Right atrium auricular region (tissue), 2 donors: ENCODE measurements at places on chromosomes 7 and 10.

DNA sequence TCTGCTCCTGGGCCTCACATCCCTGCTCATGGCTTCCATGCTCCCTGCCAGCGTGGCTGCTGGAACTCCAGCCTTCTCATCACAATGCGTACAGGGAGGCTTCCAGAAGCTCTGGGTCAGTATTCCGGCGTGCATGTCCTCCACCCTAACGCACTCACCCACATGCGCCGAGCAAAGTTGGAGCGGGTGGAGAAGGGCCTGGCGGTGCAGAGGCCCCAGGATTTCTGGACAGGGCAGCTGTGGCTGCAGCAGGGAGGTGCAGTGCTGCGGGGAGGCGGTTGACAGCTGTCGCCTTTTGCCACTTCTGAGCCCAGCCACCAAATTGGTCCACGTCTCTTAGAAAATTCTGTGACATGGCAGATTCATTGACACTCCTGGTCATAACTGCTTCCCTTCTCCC, 33.6 kb upstream of the FAM20C start:
- no peaks in the 10 kb centered on the region for H3K36me3 ChIP-seq
- no peak overlapping the region for H3K4me3 ChIP-seq
- no peak overlapping the region for H3K27ac ChIP-seq
- no peak for DNase-seq
- no peaks in the 10 kb centered on the region for H3K27me3 ChIP-seq

- H3K4me1 ChIP-seq = no peaks in the 10 kb centered on the region
- no peak overlapping the region for H3K4me3 ChIP-seq
- H3K27ac ChIP-seq = no peak overlapping the region
These were observed 43.5 kb downstream of the VTI1A start for GRCh38 chr10:112490545-112490944.

DNA sequence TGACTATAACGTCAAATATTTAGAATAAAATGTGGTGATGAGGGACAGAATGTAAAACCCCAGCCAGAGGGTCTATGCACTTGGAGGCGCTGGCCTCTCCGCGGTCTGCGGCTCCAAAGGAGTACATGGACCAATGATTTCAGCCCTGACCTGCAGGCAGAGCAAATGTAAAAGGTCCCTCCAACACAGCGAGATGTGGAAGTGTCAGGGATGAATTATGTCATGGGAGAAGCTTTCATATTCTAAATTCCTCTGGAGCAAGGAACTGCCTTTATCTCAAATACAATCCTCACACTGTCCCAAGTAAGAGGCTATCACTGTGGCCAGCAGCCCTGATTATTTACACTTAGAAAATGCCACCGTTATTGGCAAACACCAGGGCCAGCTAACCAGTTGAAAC, 139.4 kb downstream of the GFRA1 start:
- H3K27me3 ChIP-seq = no peaks in the 10 kb centered on the region

GRCh38 chr7:45239486-45239885, 81.9 kb downstream of the RAMP3 start:
- no peak overlapping the region for H3K4me3 ChIP-seq
- peak; percentile 56 for DNase-seq
- H3K27ac ChIP-seq = peak overlapping the region; percentile 33
- H3K4me1 ChIP-seq = no peaks in the 10 kb centered on the region

- H3K27me3 ChIP-seq = no peaks in the 10 kb centered on the region
- H3K36me3 ChIP-seq = no peaks in the 10 kb centered on the region
- H3K4me3 ChIP-seq = no peak overlapping the region
- no peak for DNase-seq
- no peak overlapping the region for H3K27ac ChIP-seq
- no peaks in the 10 kb centered on the region for H3K4me1 ChIP-seq
These were observed 13.0 kb downstream of the MIOS start for GRCh38 chr7:7579638-7580037.

- H3K4me3 ChIP-seq = peak overlapping the region; percentile 70
- no peak for DNase-seq
These were observed 58.7 kb upstream of the COMTD1 start for GRCh38 chr10:75294518-75294865.

GRCh38 chr7:88115816-88116215, 104.0 kb downstream of the SRI start:
- DNase-seq = no peak
- H3K27me3 ChIP-seq = no peaks in the 10 kb centered on the region
- no peaks in the 10 kb centered on the region for H3K36me3 ChIP-seq
- no peak overlapping the region for H3K27ac ChIP-seq

DNA sequence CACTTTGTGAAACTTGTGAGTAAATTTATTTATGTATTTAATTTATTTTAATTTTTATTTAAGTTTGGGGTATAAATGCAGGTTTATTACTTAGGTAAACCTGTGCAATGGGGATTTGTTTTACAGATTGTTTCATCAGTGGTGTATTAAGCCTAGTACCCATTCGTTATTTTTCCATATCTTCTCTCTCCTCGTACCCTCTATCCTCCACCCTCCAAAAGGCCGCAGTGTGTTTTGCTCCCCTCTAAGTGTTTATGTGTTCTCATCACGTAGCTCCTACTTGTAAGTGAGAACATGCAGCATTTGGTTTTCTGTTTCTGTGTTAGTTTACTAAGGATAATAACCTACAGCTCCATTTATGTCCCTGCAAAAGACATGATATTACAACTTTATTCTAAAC, 145.4 kb upstream of the SMIM30 start:
- H3K27ac ChIP-seq = no peak overlapping the region
- H3K4me1 ChIP-seq = no peaks in the 10 kb centered on the region
- H3K36me3 ChIP-seq = no peaks in the 10 kb centered on the region
- no peaks in the 10 kb centered on the region for H3K27me3 ChIP-seq
- no peak overlapping the region for H3K4me3 ChIP-seq

DNA sequence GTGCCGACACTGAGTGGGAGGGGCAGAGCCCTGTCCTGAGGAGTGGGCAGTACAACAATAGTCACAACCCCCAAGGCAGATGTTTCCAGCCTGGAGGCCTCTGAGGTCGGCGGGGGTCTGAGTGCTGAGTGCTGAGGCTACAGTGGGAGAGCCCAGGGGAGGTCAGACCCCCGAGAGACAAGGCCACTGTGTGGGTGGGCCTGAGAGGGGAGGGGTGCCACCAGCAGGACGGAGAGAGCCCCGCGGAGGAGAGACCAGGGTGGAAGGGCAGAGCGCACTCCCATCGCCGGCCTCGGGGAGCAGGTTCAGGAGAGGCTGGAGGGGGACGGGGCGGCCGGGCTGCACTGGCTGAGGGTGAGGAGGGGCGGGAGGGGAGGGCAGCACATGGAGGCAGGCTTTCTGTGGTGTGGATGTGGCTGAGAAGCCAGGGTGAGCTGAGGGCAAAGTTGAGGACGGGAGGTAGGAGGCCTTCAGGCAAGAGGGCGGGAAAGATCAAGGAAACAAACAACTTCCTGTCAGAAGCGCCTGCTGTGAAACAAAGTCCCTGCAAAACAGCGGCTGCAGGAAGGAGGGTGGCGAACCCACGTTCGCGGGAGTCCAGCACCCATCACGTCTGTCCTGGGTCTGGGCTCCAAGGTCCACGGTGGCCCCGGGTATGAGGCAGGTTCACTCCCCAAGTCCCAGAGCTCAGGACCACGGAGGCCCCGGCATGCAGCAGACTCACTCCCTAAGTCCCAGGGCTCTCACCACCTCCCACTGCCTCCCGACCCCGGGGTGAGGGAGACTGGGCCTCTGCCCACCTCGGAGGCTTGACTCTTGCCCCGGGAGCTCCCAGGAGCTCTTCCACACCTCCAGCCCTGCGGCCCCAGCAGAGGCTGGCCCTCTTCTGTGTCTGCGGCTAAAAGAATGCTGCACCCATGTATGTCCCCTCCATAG, 76.8 kb upstream of the NKX6-2 start:
- H3K4me1 ChIP-seq = no peaks in the 10 kb centered on the region
- H3K36me3 ChIP-seq = no peaks in the 10 kb centered on the region

DNA sequence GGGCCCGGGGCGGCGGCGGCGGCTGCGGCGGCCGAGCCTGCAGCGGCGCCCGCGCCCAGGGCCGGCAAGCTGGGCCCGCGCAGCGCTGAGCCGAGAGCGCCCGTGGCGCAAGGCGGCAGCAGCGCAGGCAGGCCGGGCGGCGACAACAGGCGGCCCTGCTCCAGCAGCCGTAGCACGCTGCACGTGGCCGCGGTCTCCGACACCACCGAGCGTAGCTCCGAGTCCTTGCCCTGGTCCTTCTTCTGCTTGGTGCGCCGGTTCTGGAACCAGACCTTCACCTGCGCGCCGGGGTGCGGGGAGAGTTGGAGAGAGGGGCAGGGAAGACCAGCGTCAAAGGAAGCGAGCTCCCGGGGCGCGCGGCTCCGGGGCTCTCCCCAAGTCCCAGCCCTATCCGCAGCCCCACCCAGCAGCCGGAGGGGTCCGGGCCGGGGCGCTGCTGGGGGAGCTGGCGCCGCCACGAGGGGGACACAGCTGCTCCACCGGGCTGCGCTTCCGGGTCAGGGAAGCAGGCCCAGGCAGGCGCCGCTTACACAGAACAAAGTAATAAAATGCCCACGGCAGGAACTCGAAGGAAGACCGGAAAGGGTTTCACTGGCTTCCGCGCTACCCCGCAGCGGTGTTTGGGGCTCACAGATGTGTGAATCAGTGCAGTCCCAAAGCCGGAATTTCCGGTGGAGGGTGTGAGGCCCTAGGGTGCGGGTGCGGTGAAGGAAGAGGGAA, 3.6 kb downstream of the VAX1 start:
- no peak overlapping the region for H3K4me3 ChIP-seq
- H3K27ac ChIP-seq = no peak overlapping the region
- H3K27me3 ChIP-seq = peaks cover 34% of the 10 kb centered on the region
- H3K4me1 ChIP-seq = peaks cover 58% of the 10 kb centered on the region
- H3K36me3 ChIP-seq = no peaks in the 10 kb centered on the region

DNA sequence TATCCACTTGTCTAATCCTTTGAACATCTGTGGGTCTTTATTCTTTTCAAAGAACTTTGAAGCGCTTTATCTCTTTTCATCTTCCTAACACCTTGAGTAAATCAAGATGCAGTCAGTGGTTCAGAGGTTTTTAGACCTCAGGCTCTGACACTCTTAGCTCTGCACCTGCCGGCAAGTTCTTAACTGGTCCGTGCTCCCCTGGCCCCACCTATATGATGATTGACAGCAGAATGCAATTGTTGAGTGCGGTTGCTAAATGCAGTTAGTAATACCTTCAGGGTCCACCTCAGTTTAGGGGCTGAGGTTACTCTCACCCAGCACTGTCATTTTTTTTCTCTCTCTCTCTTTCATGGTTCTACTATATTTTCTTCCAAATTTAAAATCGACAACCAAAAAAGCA, 854.2 kb upstream of the AUTS2 start:
- no peaks in the 10 kb centered on the region for H3K27me3 ChIP-seq
- no peaks in the 10 kb centered on the region for H3K36me3 ChIP-seq
- no peak for DNase-seq
- H3K4me3 ChIP-seq = no peak overlapping the region
- no peaks in the 10 kb centered on the region for H3K4me1 ChIP-seq
- no peak overlapping the region for H3K27ac ChIP-seq

- H3K27ac ChIP-seq = no peak overlapping the region
- no peaks in the 10 kb centered on the region for H3K36me3 ChIP-seq
- H3K4me1 ChIP-seq = no peaks in the 10 kb centered on the region
- H3K27me3 ChIP-seq = no peaks in the 10 kb centered on the region
These were observed 41.3 kb upstream of the AOAH start for GRCh38 chr7:36765605-36766004.

DNA sequence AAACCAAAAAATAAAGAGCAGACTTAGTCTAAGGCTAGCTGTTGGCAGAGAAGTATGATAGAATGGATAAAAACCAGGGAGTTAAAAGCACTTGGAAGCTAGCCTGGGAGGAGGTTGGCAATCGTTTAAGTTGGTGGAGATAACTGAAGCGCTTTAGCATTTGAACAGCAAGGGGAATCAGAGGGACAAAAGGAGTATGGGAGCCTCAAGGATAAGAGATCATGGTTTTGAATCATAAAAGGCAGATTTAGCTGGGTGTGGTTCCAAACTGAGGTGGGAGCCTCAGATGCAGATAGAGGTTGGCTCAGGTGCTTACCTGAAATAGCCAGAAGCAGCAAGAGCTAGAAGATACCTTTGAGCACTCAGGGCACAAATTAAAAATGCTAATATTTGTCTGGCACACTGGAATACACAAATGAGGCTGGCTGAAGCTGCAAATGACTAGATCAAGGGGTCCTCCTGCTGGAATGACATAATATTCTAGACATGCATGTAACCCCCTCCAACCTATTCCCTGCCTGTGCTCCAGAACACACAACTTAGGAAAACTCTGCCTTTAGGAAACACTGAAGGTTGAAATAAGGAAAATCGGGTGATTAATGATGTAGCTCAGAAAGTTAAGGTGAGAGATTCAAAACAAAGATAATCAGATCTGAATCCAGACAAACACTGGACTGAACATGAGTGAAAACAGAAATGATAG, 372.3 kb upstream of the LRRN3 start:
- H3K4me1 ChIP-seq = no peaks in the 10 kb centered on the region
- no peak overlapping the region for H3K27ac ChIP-seq

- no peaks in the 10 kb centered on the region for H3K36me3 ChIP-seq
- H3K4me1 ChIP-seq = no peaks in the 10 kb centered on the region
- H3K4me3 ChIP-seq = no peak overlapping the region
- H3K27ac ChIP-seq = no peak overlapping the region
- DNase-seq = no peak
- H3K27me3 ChIP-seq = no peaks in the 10 kb centered on the region
These were observed 77.9 kb downstream of the THSD7A start for GRCh38 chr7:11754123-11754522.

- no peak overlapping the region for H3K4me3 ChIP-seq
- no peaks in the 10 kb centered on the region for H3K27me3 ChIP-seq
- peaks cover 9% of the 10 kb centered on the region for H3K4me1 ChIP-seq
- peak overlapping the region; percentile 42 for H3K27ac ChIP-seq
- peaks cover 13% of the 10 kb centered on the region for H3K36me3 ChIP-seq
- DNase-seq = no peak
These were observed 107.2 kb downstream of the SPDYE5 start for GRCh38 chr7:75599244-75599781.

- peaks cover 8% of the 10 kb centered on the region for H3K36me3 ChIP-seq
- no peak overlapping the region for H3K4me3 ChIP-seq
- no peaks in the 10 kb centered on the region for H3K27me3 ChIP-seq
- peak overlapping the region; percentile 36 for H3K27ac ChIP-seq
These were observed 37.0 kb downstream of the NHLRC2 start for GRCh38 chr10:113891476-113891875.

DNA sequence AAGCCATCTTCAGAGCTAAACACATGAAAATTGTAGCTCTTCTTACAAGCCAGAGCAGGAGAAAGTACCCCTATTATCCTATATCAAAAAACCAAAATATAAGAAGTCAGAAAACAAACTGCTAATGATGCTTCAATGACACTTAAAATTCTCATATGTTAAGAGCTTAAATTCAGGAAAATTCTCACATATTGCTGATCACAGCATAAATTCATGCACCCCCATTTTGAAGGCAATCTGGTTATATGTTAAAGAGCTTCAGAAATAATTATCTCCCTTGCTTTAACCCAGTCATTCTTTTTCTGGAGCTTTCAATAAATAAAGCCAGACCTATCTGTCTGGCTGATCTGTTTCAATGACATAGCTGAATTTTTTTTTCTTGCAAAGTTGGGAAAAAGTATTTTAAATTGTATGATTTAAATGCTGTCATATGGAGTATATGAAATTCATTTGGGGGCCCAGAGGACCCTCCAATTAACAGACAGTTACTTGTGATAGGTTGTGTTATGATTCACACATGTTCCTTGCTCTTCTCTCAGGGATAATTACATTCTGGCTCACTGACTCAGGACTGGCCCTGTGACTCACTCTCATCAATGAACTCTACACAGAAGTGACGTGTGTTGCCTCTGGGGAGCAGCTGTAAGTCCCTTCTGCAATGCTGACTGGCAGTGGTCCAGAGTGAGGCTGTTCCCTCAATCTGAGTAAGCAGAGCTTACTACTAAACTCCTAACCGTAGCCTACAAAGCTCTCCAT, 85.2 kb downstream of the HGF start:
- peak overlapping the region; percentile 6 for H3K27ac ChIP-seq
- H3K4me3 ChIP-seq = no peak overlapping the region
- no peaks in the 10 kb centered on the region for H3K4me1 ChIP-seq
- DNase-seq = peak; percentile 96
- no peaks in the 10 kb centered on the region for H3K36me3 ChIP-seq
